ENCODE measurements at places on chromosomes 6 and 20. TPM values are rescaled to one million over a fixed set of nuclear protein-coding genes. Genes with fewer than 3 reads are reported as not detected.

Gene DEFB132
- not detected for polyA plus RNA-seq

Gene DUSP22
- 19.8 TPM for polyA plus RNA-seq

Gene SNAI1
- polyA plus RNA-seq: 10.2 TPM

Gene EIF2S2
- polyA plus RNA-seq: 54.4 TPM

Gene TCP11
- 2.6 TPM for polyA plus RNA-seq

Gene DOK5
- 11.4 TPM for polyA plus RNA-seq

Gene TFAP2D
- polyA plus RNA-seq: not detected

Gene LY6G6F
- polyA plus RNA-seq: 1.5 TPM

Gene ISM1
- polyA plus RNA-seq: 4.4 TPM

Gene MYBL2
- polyA plus RNA-seq: 23.4 TPM

DNA sequence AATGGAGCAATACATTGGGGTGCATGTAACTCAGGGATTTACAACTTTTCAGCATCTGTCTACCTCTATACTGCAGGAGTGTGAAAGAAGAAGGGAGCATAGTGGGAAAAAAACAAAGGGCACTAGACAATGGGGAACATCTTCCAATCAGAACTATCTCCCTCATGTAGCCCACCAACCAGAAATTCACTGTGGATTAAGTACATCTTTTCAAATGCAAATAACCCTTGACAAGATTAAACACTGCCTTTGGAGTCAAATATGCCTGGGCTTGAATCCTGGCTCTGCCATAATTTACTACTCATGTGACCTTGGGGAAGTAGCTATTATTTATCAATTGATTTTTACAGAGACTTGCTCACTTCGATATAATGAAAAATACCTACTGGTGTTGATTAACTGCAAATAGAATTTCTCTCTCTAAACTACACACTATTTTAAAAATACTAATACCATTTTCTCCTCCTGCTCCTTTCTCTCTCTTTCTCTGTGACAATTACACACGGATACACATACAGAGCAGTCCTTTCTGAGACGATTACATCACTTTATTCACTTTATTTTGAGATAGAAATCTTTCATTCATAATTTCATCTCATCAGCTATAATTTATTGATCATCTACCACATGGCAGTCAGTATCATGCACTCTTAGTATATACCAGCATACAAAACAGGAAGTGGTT lies 783.7 kb downstream of the FRK start:
- no peak for DNase-seq

GRCh38 chr6:57432919-57433684 lies 115.7 kb downstream of the PRIM2 start:
- no peak for DNase-seq

- no peak for DNase-seq
Measured at GRCh38 chr6:15876406-15876805, 213.6 kb upstream of the DTNBP1 start.

GRCh38 chr6:7215131-7215530 lies 97.9 kb downstream of the SSR1 start:
- DNase-seq: no peak

All from right renal cortex interstitium (tissue), 3 donors.